ENCODE measurements at places on chromosomes 13 and 19.

DNA sequence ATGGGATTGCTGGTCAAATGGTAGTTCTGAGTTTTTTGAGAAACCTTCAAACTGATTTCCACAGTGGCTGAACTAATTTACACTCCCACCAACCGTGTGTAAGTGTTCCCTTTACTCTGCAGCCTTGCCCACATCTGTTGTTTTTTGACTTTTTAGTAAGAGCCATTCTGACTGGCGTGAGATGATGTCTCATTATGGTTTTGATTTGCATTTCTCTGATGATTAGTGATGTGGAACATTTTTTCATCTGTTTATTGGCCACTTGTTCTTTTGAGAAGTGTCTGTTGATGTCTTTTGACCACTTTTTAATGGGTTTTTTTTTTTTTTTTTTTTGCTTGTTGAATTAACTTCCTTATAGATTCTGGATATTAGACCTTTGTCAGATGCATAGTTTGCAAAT, 4.3 kb downstream of the CAB39L start:
- DNase-seq = no peak

GRCh38 chr13:25215253-25215575, 43.1 kb upstream of the AMER2 start:
- no peak for DNase-seq

DNA sequence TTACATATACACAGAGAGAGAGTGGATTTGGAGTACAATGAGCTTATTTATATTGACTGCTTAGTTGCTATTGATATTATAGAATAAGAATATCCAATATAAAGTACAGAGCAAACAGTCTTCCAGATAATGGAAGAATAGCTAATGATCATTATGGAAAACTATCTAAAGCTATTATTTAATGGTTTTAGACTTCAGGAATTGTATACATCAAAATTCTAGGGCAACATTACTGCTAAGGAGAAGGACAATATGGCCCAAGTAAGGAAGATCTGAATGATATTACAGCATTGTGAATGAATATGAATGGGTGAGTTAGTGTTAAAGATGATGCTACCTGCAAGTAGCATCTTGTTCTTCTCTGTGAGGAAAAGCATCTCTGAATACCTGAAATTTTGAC, 604.2 kb upstream of the PCDH20 start:
- DNase-seq = no peak

DNA sequence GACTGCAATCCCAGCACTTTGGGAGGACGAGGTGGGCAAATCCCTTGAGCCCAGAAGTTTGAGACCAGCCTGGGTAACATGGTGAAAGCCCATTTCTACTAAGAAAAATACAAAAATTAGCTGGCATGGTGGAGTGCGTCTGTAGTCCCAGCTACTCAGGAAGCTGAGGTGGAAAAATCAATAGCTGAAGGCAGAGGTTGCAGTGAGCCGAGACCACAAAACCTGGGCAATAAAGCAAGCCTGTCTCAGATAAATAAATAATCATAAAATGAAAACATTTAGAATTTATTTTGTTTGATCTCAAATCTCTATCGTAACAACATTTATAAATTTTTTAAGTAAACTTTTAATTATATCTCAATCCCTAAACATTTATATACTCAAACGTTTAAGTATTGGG, 36.6 kb downstream of the USP12 start:
- no peak for DNase-seq

- no peak for DNase-seq
These were observed 3.3 kb downstream of the FCGRT start for GRCh38 chr19:49515767-49516166.

Data from astrocyte of the hippocampus (primary cell).